Activated naive CD4-positive, alpha-beta T cell treated with anti-CD3 and anti-CD28 coated beads, Interleukin-2, amount 50 U/mL, for 16 hours (primary cell): ENCODE measurements at places on chromosomes 16 and 17.

DNA sequence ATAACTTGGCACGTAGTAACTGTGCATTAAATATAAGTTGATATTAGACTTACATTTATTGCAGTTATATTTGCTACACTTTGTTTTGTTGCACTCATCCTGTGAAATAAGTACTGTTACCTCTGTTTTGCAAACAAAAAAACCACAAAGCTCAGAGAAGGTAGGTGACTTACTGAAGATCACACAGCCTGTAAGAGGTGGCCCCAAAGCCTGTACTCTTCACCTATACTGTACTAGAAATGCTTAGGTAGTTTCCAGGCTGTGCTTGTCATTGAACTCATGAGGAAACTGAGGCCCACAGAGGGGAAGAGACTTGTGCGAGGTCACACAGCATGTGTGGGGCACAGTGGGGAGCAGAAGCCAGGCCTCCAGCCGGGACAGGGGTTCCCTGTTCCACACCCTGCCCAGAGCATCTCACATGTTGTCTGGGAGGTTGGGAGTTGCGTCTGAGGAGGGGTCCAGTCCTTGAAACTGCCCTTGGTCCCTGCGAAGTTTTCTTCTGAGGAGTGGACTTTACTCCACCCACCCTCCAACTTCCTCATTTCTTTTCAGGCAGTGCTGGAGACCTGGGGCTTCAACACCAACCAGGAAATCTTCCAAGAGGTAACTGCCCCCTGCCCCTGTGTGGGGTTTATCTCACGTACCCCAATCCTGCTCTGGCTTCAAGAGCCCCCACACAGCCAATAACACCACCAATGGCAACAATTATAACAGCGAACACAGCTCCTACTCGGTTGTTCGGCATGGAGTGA lies 13.0 kb downstream of the CETP start:
- DNase-seq: no peak

GRCh38 chr17:82215095-82215971 lies 2.7 kb upstream of the CCDC57 start:
- DNase-seq: no peak

GRCh38 chr17:56610321-56610720 lies 16.8 kb downstream of the NOG start:
- DNase-seq: no peak

GRCh38 chr17:49123061-49123460 lies 9.5 kb upstream of the B4GALNT2 start:
- DNase-seq: no peak

- DNase-seq: no peak
Measured at GRCh38 chr17:60416368-60416925, 5.8 kb upstream of the CHCT1 start.

DNA sequence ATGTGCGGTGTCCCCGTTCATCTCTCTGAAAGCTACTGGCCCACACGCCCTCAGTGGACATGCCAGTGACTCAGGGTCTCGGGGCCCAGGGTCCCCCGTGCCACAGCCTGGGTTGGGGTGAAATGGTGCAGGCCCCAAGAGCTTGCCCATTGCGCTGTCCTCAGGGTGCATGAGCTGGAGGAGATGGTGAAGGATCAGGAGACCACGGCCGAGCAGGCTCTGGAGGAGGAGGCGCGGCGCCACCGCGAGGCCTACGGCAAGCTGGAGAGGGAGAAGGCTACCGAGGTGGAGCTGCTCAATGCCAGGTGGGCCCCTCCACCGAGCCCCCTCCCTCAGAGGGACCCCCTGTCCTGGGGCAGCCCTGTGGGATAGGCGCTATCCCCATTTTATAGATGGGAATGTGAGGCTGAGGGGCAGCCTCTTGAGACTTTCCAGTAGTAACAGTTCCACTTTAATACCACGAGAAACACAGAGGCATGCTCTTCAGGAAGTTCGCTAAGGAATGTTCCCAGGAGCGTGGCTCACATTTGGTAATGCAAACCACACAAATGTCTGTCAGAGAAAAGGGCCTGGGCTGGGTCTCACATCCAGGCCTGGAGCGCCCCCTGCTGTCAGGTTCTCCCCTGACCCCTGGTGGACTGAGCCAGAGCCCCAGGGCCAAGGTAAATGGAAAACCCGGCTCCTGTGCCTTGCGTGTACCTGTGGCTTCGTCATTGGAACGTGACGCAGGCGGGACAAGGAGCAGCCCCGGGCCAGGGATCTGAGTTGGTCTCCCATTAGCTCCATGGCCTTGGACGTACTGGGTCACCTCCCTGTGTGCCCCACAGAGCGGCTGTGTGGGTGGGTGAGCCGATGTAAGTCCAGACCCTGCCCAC lies 133.7 kb downstream of the RAB11FIP4 start:
- peak; percentile 88 for DNase-seq
